ENCODE measurements at places on chromosomes 2 and 18. TPM values are rescaled to one million over a fixed set of nuclear protein-coding genes. Genes with fewer than 3 reads are reported as not detected.

GRCh38 chr2:64485961-64486360 is 32.0 kb downstream of the LGALSL start:
- DNase-seq, result no peak

- DNase-seq, result no peak
These were observed 49.0 kb upstream of the MAP4K3 start for GRCh38 chr2:39486071-39486470.

The PHLPP1 gene
- total RNA-seq, result 14.3 TPM

The VAMP5 gene
- 2.1 TPM for total RNA-seq

- no peak for DNase-seq
These were observed 36.3 kb downstream of the FBXO11 start for GRCh38 chr2:47869859-47870595.

- no peak for DNase-seq
These were observed 32.0 kb upstream of the TMEM18 start for GRCh38 chr2:709138-709765.

- DNase-seq, result no peak
These were observed 52.1 kb downstream of the AOX1 start for GRCh38 chr2:200637901-200638300.

Data from hepatocyte (in vitro differentiated cells).